ENCODE measurements at places on chromosomes 4 and X.

GRCh38 chrX:24673424-24673823 is 20.3 kb upstream of the POLA1 start:
- DNase-seq = no peak

- no peak for DNase-seq
Observed at GRCh38 chr4:146317783-146318182, 103.4 kb downstream of the REELD1 start.

- no peak for DNase-seq
Observed at GRCh38 chrX:13535376-13536165, 33.8 kb upstream of the EGFL6 start.

DNA sequence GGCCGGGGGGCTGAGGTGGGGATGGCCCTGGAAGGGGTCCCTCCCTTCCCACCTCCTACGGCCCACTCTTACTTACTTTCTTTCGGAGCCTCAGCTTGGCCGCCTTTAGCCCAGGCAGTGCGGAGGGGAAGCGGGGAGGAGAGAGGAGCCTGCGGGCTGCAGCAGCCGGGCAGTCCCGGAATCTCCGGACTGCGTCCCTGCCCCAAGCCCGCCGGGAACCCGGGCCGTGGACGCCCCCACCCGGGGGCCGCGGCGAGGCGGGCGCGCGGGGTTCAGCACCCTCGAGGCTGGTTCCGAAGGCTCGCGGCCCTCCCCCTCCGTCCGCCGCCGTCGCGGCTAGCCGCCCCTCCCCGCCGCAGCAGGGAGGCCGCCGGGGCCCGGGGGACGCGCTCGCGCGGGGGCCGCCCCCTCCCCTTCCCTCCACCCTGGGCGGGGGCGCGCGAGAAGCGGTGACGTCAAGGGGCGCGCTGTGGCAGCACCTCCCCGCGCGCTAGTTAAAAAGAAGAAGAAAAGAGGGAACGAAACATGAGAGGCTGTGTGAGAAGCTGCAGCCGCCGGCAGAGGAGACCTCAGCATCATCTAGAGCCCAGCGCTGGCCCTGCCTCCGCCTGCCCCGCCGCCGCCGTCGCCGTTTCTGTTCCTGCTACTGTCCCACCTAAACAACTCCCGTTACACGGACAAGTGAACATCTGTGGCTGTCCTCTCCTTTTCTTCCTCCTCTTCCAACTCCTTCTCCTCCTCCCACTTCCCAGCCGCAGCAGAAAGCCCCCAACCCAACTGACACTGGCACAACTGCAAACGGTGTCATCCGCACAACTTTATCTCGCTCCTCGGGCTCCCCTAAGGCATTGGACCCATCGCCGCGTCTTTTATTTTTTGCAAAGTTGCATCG is at the start of gene HHIP:
Gene HHIP, plus strand, starts transcription at position 526 of the 892 bp plus-strand sequence. CDS start 520 bp downstream, outside the sequence.
- DNase-seq = no peak

- DNase-seq = no peak
Observed at GRCh38 chrX:55161581-55161980, 58.6 kb upstream of the PAGE5 start.

Data from stimulated activated CD4-positive, alpha-beta T cell treated with anti-CD3 and anti-CD28 coated beads, Interleukin-1b, Interleukin-23, amount 100 ng/mL, for 1 hour (primary cell).